Activated CD4-positive, alpha-beta T cell treated with anti-CD3 and anti-CD28 coated beads, Interleukin-2, amount 10 ng/mL, durations not matched to agents 7 days and 5 days (primary cell): ENCODE measurements at places on chromosomes 13 and 19.

- DNase-seq, result peak; percentile 88
- H3K4me3 ChIP-seq, result peak overlapping the region; percentile 51
- H3K36me3 ChIP-seq, result peaks cover 32% of the 10 kb centered on the region
- H3K27ac ChIP-seq, result peak overlapping the region; percentile 98
- H3K4me1 ChIP-seq, result peaks cover 70% of the 10 kb centered on the region
These were observed 10.1 kb downstream of the NOSIP start for GRCh38 chr19:49570138-49570856.

GRCh38 chr13:110853235-110853721 lies 61.6 kb downstream of the ANKRD10 start:
- peaks cover 19% of the 10 kb centered on the region for H3K27me3 ChIP-seq
- DNase-seq, result no peak
- no peaks in the 10 kb centered on the region for H3K36me3 ChIP-seq
- no peak overlapping the region for H3K27ac ChIP-seq
- no peak overlapping the region for H3K4me3 ChIP-seq
- peaks cover 12% of the 10 kb centered on the region for H3K4me1 ChIP-seq

- peaks cover 49% of the 10 kb centered on the region for H3K4me1 ChIP-seq
- H3K27me3 ChIP-seq, result no peaks in the 10 kb centered on the region
- H3K4me3 ChIP-seq, result peak overlapping the region; percentile 9
- no peak overlapping the region for H3K27ac ChIP-seq
- H3K36me3 ChIP-seq, result peaks cover 24% of the 10 kb centered on the region
These were observed 2.3 kb downstream of the CEBPG start for GRCh38 chr19:33375837-33376159.

- no peak overlapping the region for H3K4me3 ChIP-seq
- H3K27ac ChIP-seq, result no peak overlapping the region
- no peaks in the 10 kb centered on the region for H3K4me1 ChIP-seq
- no peaks in the 10 kb centered on the region for H3K27me3 ChIP-seq
- H3K36me3 ChIP-seq, result peaks cover 3% of the 10 kb centered on the region
These were observed 84.5 kb downstream of the MBNL2 start for GRCh38 chr13:97306645-97307044.

DNA sequence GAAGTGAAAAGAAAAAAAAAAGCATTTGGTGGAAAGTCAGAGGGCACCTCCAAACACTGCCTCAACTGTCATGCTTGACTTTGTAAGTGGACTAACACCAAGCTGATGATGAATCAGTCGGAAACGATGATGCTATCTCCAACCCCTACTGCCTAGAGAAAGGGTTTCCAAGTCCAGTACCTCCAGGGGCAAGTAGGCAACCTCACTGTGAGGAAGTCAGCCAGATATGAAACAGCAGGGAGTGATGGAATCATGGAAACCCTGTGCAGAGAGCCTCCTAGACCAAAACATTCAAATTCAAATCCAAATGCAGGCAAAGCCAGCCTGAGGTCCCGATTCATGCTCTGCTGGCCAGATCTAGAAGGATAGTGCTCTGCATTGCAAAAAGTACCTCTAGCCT lies 100.9 kb upstream of the SERP2 start:
- DNase-seq, result no peak
- peaks cover 24% of the 10 kb centered on the region for H3K36me3 ChIP-seq
- H3K27me3 ChIP-seq, result peaks cover 10% of the 10 kb centered on the region
- peaks cover 27% of the 10 kb centered on the region for H3K4me1 ChIP-seq

DNA sequence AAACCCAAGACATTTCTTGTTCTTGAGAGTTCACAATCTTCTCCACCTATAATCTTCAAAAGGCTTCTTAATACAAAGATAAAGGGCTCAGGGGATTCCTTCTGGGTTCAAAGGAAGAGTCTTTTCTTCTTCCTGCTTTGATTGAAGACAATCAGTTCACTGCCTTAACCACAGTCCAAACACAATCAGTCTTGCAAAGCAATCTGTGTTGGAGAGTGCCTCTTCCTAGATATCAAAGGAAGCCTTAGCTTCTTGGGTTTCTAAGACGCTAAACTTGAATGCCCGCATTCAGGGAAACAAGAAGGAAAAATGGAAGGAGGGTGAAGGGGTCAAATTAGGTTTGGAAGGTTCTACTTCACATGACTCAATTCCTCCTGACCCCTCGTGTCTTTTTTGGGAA lies 27.2 kb downstream of the RANBP3 start:
- peaks cover 45% of the 10 kb centered on the region for H3K36me3 ChIP-seq
- no peaks in the 10 kb centered on the region for H3K27me3 ChIP-seq
- H3K27ac ChIP-seq, result peak overlapping the region; percentile 93
- no peak for DNase-seq
- peak overlapping the region; percentile 40 for H3K4me3 ChIP-seq
- H3K4me1 ChIP-seq, result peaks cover 86% of the 10 kb centered on the region

DNA sequence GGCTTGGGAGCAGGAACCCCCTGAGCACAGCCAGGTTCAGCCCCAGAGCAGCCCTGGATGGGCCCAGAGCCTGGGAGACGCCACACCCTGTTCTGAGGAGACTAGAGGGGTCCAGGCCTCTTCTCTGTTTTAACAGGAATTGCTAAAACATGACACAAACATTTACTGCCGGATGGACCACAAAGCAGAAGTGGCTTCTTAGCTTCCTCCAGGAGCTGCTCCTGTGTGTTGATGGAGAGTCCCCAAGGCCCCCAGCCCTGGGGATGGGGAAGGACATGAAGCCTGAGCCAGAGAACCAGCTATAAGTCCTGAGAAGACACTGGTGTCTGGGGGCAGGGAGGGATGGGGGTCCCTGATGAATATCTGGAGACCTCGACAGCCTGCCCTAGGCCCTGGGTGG lies 14.6 kb downstream of the CEACAM3 start:
- no peak overlapping the region for H3K4me3 ChIP-seq
- no peak for DNase-seq
- H3K36me3 ChIP-seq, result no peaks in the 10 kb centered on the region
- peaks cover 7% of the 10 kb centered on the region for H3K27me3 ChIP-seq
- peaks cover 9% of the 10 kb centered on the region for H3K4me1 ChIP-seq
- H3K27ac ChIP-seq, result no peak overlapping the region

DNA sequence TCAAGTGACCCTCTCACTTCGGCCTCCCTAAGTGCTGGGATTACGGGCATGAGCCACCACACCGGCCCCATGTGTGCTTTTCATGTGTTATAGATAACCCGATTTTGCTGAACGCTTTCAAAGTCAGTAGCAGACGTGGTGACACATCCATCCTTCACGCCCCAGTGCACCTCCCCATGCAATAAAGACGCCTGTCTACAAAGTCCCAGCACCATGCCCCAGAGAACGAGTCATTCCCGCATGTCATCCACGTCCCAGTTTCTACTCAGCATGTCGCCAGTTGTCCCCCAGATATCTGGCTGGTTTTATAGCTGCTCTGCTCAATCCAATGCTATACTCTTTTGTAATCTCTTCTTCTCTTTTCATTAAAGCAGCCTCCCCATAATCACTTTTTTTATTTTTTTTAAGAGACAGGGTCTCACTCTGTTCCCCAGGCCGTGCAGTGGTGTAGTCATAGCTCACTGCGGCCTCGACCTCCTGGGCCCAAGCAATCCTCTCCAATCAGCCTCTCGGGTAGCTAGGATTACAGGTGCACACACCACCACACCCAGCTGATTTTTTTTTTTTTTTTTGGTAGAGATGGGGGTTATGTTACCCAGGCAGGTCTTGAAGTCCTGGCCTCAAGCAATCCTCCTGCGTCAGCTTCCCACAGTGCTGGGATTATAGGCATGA lies 42.5 kb downstream of the DNM2 start:
- H3K4me1 ChIP-seq, result peaks cover 87% of the 10 kb centered on the region
- peaks cover 66% of the 10 kb centered on the region for H3K36me3 ChIP-seq
- peak; percentile 17 for DNase-seq

GRCh38 chr19:58304748-58305064 lies 471 bp upstream of the ERVK3-1 start:
- H3K4me1 ChIP-seq, result peaks cover 44% of the 10 kb centered on the region
- DNase-seq, result no peak
- H3K27me3 ChIP-seq, result no peaks in the 10 kb centered on the region

GRCh38 chr19:45153339-45154063 lies 7.3 kb downstream of the NKPD1 start:
- peaks cover 37% of the 10 kb centered on the region for H3K27me3 ChIP-seq
- peaks cover 26% of the 10 kb centered on the region for H3K4me1 ChIP-seq
- peaks cover 4% of the 10 kb centered on the region for H3K36me3 ChIP-seq
- peak overlapping the region; percentile 43 for H3K4me3 ChIP-seq
- H3K27ac ChIP-seq, result peak overlapping the region; percentile 80
- DNase-seq, result peak; percentile 34

DNA sequence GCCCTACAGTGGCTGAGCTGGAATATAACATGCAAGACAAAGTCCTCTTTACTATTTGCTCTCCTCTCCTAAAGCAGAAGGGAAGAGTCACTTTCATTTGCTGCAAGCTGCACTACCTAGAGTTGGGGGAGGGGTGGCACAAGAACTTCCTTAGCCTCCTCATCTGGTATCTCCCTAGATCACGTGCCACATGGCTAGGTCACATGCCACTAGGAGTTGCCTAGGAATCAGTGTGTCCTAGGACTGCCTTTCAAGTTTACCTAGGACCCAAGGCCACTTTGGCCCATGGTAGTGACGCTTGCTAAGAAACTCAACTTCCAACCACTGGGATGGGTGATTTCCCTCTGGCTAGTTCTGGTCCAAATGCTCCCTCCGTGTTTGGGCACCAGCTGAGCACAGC lies 625.2 kb downstream of the DIAPH3 start:
- H3K27ac ChIP-seq, result no peak overlapping the region
- DNase-seq, result no peak
- H3K27me3 ChIP-seq, result no peaks in the 10 kb centered on the region
- no peaks in the 10 kb centered on the region for H3K36me3 ChIP-seq
- H3K4me1 ChIP-seq, result no peaks in the 10 kb centered on the region

DNA sequence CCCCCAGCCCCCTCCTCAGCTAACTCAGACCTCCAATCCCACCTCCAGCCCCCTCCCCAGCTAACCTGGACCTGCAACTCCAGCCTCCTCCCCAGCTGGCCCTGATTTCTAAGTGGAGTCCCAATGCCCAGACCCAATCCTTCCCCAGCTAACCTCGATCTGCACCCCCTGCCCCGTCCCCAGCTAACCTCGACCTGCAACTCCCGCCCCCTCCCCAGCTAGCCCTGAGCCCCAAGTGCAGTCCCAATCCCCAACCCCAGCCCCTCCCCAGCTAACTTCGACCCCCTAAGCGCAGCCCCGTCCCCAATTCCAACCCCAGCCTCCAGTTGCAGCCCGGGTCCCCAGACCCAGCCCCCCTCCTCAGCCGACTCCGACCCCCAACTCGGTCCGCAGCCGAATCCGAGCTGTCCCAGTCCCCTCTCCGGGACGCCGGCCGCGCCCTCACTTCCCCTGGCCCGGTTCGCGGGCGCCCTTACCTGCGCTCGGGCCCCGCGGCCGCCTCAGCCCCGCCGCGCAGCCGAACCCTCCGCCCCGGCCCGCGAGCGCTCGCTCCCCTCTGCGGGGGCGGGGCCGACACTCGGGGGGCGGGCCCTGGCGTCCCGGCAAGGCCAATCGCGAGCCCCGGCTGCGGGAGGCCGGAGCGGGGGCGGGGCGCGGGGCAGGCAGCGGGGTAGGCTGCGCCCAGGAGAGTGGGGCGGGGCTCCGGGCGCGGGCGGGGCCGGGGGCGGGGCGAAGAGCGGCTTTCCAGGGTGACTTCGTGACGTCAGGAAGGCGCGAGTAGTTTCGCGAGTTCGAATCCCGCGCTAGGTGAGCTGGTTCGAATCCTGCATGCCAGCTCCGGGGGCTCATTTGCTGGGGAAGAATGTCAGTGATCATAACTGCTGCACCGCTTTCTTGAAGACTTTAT lies at the start of gene GNG7:
TSS of gene GNG7 (minus strand) at position 525 of the 907 bp plus-strand sequence. CDS start 182,006 bp downstream, outside the sequence.
- peak within 1 kb of the TSS; percentile 19 for H3K27ac ChIP-seq
- H3K4me3 ChIP-seq, result peak within 1 kb of the TSS; percentile 61
- DNase-seq, result peak; percentile 92
- no peaks in the 10 kb centered on the region for H3K36me3 ChIP-seq
- H3K27me3 ChIP-seq, result peaks cover 4% of the 10 kb centered on the region

DNA sequence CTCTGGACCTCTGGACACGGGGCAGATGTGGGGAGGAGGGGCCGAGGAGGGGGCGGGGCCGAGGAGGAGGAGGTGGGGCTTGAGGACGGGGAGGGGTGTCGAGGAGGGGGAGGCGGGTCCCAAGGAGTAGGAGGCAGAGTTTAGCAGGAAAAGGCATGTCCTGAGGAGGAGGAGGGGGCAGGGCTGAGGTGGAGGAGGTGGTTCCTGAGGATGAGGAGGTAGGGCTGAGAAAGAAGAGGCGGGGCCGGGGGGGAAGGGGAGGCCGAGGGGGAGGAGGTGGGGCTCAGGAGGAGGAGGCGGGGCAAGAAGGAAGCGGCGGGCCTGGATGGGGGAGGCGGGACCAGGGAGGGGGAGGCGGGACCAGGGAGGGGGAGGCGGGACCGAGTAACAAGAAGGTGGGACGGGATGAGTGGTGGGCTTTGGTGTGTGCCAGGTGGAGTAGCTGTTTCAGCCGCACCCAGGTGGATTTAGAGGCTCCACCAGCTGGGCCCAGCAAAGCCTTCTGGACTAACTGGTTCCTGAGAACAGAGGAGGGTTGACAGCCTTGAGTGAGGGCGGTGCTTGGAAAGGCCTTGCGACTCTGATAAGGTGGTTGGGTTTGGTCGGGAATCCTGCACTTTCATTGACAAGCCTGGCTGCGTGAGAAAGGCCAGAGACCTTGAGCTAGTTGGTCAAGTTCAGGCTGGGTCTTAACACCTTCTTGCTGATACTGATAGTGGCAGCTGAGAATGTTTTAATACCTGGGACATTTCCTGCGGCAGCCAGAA lies 7.7 kb downstream of the TECR start:
- peaks cover 15% of the 10 kb centered on the region for H3K36me3 ChIP-seq
- no peaks in the 10 kb centered on the region for H3K27me3 ChIP-seq
- peak overlapping the region; percentile 25 for H3K27ac ChIP-seq
- peaks cover 26% of the 10 kb centered on the region for H3K4me1 ChIP-seq

- no peak for DNase-seq
- no peaks in the 10 kb centered on the region for H3K36me3 ChIP-seq
- no peak overlapping the region for H3K27ac ChIP-seq
- H3K4me3 ChIP-seq, result no peak overlapping the region
- H3K27me3 ChIP-seq, result no peaks in the 10 kb centered on the region
- no peaks in the 10 kb centered on the region for H3K4me1 ChIP-seq
These were observed 281.4 kb downstream of the ABCC4 start for GRCh38 chr13:95019886-95020285.

- no peak overlapping the region for H3K27ac ChIP-seq
- DNase-seq, result no peak
- peaks cover 2% of the 10 kb centered on the region for H3K36me3 ChIP-seq
- no peak overlapping the region for H3K4me3 ChIP-seq
- peaks cover 4% of the 10 kb centered on the region for H3K4me1 ChIP-seq
These were observed 40.7 kb upstream of the TNFSF11 start for GRCh38 chr13:42533336-42533591.

GRCh38 chr19:35216833-35217648 lies 11.5 kb downstream of the FAM187B start:
- DNase-seq, result peak; percentile 69
- no peaks in the 10 kb centered on the region for H3K27me3 ChIP-seq
- peak overlapping the region; percentile 33 for H3K27ac ChIP-seq
- peaks cover 15% of the 10 kb centered on the region for H3K36me3 ChIP-seq

- peaks cover 3% of the 10 kb centered on the region for H3K27me3 ChIP-seq
- H3K27ac ChIP-seq, result no peak overlapping the region
- DNase-seq, result peak; percentile 42
These were observed 12.7 kb downstream of the CEACAM21 start for GRCh38 chr19:41588497-41589209.

DNA sequence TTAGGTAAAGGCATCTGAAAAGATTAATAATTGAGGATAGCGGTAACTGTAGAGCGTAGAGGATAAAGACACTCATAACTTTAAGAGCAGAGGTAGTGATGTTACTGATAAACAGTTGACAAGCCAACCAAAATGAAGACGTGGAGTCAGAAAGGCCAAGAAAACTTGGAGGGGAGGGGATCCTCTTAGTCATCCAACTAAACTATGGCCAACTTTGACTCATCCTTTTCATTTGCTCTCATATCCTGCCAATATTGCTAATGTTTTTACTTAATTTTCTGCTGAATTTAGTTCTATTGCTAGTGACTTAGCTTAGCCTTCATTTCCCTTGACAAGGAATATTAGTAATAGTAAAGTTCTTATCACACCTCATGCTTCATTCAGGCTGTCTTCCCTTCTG lies 13.4 kb downstream of the ITGBL1 start:
- no peaks in the 10 kb centered on the region for H3K36me3 ChIP-seq
- no peak for DNase-seq
- no peak overlapping the region for H3K4me3 ChIP-seq
- no peaks in the 10 kb centered on the region for H3K27me3 ChIP-seq
